ENCODE measurements at places on chromosomes 7 and 10. TPM values are rescaled to one million over a fixed set of nuclear protein-coding genes. Genes with fewer than 3 reads are reported as not detected.
A peak's percentile ranks its signal among the peaks of the same experiment; 100 is the strongest.

DNA sequence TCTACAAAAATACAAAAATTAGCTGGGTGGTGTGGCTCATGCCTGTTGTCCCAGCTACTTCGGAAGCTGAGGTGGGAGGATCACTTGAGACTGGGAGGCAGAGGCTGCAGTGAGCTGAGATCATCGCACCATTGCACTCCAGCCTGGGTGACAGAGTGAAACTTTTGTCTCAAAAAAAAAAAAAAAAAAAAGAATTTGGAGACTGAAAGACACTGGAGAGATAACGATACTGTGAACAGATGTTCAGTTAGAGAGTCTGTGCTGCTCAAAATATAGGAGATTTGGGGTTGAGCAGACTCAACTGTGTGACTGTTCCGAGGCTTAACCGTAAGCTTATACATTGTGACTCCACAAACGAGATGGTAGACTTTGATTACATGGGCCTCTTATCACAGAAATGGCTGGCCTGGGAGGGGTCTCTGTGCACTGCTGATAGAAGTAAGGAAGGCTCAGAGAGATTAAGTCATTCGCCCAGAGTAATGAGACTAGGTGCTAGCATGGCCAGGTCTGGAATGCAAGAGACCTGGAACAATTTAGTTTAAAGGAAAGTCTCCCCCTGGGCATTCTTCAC is 19.4 kb downstream of the WBP1L start:
- no peak for DNase-seq

DNA sequence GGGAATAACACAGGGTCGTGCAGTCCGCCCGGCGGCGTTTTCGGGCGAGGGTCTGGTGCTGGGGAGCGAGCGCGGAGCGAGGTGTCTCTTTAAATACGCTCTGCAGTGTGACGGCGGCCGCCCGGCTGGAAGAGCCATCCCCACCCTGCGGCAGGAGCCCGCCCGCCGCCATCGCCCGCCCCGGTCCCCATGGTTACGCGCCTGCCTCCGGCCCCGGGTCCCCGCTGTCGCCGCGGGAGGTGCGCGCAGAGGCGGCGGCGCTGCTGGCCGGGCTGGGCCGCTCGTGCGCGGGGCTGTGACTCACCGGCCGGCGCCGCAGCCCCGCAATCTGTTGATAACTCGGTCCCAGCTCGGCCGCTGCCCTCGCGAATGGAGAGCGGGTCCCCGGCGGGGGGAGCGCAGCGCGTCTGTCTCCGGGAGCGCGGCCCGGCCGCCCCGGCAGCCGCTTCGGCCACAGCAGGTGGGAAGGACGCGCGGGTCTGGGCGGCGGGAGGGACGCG is at the start of gene ADGRA1:
ADGRA1 (plus strand) TSS at position 246 of the 500 bp plus-strand sequence. CDS start 986 bp downstream, outside the sequence.
- DNase-seq: peak; percentile 16

GRCh38 chr10:90818736-90819135 is 39.1 kb downstream of the HTR7 start:
- DNase-seq: no peak

- peak; percentile 90 for DNase-seq
These were observed 1.7 kb downstream of the SFXN3 start for GRCh38 chr10:101032637-101033224.

DNA sequence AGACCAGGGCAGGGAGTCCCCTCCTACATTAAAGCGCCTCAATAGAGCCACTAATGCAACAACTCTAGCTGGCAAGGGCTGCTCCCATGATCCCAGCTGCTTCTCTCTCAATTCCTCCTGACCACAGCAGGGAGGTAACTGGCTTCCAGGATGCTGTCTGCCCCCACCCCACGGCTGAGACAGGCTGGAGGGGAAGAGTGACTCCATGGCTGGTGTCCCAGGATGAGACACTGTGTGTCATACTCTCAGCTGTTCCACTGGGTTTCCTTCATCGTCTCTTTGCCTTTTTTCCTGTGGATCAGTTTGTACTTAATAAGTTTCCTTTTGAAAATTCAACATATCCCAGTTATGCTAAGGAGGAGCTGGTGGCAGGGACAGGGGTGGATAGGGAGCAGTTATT is 27.7 kb upstream of the MYH16 start:
- DNase-seq: peak; percentile 43

DNA sequence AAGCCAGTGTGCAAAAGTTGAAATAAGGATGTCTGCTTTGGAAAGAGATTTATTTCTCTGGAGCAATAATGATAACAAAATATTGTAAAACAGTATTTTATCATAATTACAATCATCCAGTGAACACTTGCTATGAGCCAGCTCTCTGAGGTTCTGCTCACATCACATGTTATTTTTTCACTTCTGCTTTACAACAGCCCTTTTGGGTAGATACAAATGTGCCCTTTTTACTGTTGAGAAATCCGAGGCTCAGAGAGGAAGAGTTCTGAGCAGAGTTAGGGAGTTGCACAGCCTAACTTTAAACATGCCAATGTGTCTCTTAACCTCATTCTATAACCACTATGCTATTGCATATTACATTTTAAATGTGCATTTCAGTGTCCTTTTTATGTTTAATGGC is 232.6 kb upstream of the CDC14C start:
- no peak for DNase-seq

GRCh38 chr7:1458683-1459511 is at the start of gene MICALL2:
Gene MICALL2 (minus strand): TSS chr7:1459470. CDS start chr7:1459326, 144 bp downstream.
- peak; percentile 88 for DNase-seq

Gene PRTFDC1
- 7.6 TPM for total RNA-seq

DNA sequence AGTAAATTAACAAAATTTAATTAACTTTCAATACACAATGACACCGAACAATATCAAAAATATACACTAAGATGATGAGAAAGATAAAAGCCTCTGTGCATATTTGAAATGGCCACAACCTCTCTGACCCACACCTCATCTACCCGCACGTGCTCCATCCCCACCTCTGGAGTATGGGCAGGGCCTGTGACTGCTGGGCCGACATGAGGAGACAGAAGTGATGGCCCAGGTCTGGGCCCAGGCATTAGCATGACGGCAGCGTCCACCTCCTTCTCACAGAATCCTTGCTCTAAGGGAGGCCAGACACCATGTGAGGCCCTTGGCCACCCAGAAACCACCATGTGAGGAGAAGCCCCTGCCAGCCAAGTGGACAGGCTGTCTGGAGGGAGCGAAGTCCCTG is 122.1 kb upstream of the RNF32 start:
- no peak for DNase-seq

- DNase-seq: no peak
These were observed 128.4 kb downstream of the BICC1 start for GRCh38 chr10:58641095-58641531.

Gene VAX1
- not detected for total RNA-seq

DNA sequence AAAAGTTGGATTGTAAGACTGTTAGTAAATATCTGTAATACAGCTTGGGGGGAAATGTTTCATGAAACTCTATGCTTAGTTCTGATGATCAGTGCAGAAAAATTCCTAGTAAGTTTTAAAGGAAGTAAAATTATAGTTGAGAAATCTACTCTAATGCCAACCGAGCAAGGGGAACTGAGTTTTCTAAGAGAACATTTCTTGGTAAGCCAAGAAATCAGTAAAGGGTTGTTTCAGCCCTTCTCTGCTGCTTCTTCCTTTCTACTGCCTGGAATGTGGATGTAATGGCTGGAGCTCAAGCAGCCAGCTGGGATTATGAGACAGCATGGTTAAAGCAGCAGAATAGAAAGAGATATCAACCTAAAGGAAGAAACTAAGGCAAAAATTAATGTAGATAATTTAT is 15.9 kb upstream of the AKR1B1 start:
- DNase-seq: no peak

DNA sequence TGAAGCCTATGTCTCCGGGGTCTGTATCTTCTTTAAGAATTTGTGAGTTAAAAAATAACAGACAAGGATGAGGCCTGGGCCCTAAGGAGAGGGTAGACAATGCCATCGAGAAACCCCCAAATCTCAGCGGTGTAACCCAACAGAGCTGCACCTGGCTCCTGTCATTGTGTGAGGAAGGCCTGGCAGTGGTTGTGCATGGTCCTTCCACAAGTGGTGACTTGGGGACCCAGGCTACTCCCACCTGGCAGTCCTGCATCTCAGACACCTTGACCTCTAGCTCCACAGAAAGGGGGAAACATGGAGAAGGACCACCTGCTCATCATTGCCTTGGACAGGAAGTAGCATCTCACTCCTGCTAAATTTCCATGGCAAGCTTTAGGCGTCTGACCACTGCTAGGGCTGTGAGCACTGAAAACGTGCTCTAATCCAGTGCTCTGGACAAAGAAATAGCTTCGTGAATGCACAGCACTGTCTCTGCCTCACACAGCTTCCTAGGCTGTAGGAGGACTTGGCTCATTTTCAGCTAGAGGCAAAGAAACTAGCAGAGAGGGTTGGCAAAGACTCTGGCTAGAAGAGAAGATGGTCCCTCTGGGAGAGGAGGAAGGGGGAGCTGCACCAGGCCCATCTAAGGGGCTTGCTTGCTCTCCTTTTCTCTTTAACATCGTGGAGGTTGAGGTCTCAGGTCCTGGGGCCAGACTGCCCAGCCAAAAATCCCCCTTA is 273.9 kb upstream of the ZMIZ1 start:
- no peak for DNase-seq

Gene TMEM176B
- not detected for total RNA-seq

- DNase-seq: no peak
These were observed 133.1 kb upstream of the ADAM12 start for GRCh38 chr10:126521399-126521798.

DNA sequence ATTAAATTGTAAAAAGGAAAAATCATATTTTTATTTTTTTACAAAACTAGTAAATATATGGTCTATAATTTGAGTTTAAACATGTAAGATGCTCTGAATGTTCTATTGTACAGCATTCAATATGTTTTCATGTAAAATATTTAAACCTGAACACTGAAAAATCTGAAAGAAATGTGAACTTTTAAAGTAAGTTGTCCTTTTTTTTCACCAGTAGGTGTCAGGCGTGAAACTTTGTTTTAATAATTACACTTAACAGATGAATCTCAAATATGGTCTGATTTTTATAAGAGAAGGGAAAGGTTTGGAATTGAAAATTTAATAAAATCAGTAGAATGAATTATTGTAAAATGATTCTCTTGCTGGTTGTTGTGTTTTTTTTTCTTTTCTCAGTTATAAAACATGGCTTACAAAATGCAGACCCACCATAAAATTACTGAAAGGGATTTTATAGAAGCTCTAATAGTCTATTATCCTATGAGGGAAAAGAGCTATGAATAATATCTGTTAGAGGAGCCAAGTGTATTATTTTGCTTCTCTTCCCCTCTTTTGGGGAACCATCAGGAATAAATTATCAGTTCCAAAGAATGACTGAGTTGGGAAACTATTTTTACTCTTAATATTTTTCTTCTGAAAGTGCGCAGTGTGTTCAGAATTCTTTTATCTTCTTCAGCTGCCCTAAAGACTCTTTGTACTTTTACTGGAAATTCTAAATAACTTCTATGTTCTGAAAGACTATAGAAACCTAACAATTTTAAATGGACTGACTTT is 217.7 kb upstream of the FZD1 start:
- DNase-seq: peak; percentile 34

Gene SPAM1
- total RNA-seq: not detected

Gene CEP55
- total RNA-seq: 18.7 TPM

GRCh38 chr7:106425017-106425719 is 140.4 kb upstream of the NAMPT start:
- DNase-seq: peak; percentile 76

Gene GSTO2
- 0.65 TPM for total RNA-seq

- peak; percentile 64 for DNase-seq
These were observed 1.6 kb downstream of the FAM53B start for GRCh38 chr10:124742413-124743190.

GRCh38 chr10:411603-412002 is 276.3 kb downstream of the ZMYND11 start:
- DNase-seq: no peak

GRCh38 chr7:1952169-1952760 is 280.5 kb downstream of the MAD1L1 start:
- DNase-seq: no peak

GRCh38 chr10:3898821-3899220 is 113.8 kb upstream of the KLF6 start:
- DNase-seq: no peak

DNA sequence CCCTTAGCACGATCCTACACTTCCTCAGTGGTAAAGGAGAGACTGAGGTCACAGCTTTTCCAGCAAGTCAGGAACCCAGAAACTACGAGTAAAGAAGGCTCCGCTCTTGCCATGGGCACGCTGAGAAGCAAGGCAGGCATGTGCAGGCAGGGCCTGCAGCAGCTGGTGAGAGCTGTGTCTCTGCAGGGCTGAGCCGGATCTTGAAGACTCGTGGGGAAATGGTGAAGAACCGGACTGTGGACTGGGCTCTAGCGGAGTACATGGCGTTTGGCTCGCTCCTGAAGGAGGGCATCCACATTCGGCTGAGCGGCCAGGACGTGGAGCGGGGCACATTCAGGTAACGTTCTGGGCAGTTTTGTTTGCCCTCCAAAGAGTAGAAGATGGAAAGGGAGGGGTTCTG is 51.9 kb upstream of the ZMIZ2 start:
- DNase-seq: no peak

GRCh38 chr10:86556933-86557649 is 35.5 kb upstream of the WAPL start:
- no peak for DNase-seq

Gene CLCN1
- not detected for total RNA-seq

Gene ZNF518A
- total RNA-seq: 12.1 TPM

GRCh38 chr7:27134392-27134791 is 3.8 kb upstream of the HOXA4 start:
- peak; percentile 84 for DNase-seq

GRCh38 chr7:127066974-127067373 is 185.8 kb downstream of the GRM8 start:
- DNase-seq: no peak

DNA sequence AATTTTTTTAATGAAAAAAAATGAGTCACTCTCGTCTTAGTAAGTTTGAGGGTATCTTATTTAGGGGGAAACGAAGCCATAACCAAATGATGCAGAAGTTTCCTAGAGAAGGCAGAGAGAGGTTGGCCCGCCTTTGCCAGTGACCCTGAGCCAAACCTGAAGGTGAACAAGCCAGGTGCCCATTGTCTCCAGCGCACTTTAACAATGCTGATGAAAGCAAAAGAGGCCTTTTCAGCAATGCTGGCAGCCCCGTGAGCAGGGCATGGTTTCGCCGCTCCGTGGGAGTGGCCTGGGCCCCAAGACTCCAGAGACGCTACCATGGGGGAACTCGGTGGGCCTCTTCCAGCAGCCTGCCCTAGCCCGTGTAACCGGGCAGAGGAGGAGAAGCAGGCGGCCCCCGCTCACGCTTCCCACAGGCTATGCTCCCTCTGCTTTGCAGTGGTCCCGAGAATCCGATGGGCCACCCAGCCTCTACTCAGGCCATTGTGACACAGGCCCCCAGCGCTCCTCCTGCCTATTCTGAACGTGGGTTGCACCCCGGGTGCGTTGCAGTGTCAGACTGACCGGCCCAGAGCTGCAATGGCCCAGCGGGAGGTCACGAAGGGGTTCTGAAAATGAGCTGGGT is 14.0 kb upstream of the UNCX start:
- DNase-seq: no peak

Gene ZNF488
- under 0.01 TPM for total RNA-seq

- no peak for DNase-seq
These were observed 63.2 kb downstream of the EBF3 start for GRCh38 chr10:129900825-129901224.

Gene CRYGN
- not detected for total RNA-seq

Gene TMEM139
- not detected for total RNA-seq
